ENCODE measurements at places on chromosomes 2 and 18.

DNA sequence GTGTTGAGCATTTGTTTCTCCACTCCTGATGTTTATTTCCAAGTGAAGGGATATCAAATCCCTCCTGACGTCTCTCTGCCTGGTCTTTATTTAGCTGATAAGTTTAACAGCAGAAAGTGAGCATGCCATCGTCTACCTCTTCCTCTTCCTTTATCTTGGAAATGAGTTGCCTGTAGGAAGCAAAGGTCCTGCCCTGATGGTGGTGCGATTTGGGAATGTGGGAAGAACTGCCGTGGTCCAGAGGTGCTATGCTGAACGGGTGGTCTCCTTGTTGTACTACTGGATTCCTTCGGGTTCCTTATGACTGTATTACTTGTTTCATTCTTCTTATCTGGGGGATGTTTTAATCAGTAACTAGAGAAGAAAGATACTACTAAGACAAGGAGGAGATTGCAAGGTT lies 217.5 kb downstream of the PMAIP1 start:
- no peak for DNase-seq

- DNase-seq = peak; percentile 85
Measured at GRCh38 chr2:101124643-101125366, 26.4 kb downstream of the TBC1D8 start.

DNA sequence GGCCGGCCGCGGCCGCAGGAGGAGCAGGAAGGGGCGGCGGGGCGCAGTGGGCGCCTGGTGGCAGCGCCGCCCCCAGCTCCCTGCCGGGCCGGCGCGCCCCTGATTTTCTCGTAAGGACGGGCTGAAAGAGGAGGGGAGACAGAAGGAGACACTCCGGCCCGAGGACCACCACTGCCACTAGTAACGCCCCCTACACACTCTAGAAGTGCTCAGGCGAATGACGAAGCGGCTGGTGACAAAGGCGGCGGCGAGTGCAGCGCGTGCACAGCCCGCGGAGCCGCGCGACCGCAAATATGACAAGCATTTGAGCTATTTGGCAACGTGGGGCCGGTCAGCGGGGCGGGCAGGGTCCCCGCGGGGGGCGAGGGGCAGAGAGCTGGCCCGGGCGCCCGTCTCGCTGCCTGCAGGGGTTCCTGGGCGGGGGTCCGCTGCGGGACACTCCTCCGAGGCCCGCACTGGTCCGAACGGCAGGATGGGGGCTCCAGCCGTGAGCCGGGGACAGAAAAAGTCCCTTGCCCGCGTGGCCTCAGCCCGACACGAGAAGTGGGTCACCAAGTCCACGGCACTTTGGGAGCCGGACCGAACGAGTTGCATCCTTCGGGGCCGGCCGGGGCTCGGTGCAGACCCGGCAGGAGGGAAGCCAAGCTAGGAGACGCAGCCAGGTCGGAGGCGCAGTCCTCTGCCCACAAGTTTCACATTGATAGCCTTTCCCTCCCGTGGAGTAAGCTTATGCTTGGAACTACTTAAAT lies 524 bp upstream of the SERTAD2 start:
- DNase-seq = peak; percentile 75

DNA sequence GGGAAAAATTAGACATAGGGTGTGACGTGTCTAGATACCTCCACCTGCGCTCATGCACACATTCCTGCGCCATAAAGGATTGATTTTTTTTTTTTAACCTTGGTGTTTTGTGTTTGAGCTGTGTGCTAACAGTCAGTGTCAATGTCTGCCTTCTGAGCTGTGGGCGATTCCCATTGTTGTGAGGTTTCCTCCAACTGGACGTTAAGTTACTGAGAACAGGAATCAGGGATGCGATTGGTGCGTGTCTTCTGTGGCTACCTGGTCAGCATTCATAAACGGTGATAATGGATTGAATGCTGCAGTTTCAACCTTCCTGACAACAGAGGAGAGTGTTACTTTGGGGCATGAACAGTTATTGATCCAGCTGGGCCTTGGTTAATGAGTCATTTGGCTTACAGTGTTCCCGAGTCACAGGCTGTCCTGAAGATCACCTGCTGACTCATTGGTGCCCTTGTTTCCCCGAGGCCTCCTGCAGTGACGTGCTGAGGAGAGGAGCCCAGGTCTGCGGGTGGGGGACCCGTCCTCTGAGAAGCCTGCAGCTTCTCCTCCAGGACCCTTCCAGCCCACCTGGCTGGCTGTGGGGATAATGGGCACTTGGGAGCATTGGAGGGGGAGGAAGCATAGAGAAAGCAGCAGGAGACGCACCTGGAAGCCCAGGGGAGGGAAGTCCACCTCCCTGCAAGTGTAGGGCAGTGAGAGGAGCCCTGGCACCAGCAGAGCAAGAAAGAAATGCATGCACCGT lies 25.8 kb upstream of the CABYR start:
- peak; percentile 45 for DNase-seq

DNA sequence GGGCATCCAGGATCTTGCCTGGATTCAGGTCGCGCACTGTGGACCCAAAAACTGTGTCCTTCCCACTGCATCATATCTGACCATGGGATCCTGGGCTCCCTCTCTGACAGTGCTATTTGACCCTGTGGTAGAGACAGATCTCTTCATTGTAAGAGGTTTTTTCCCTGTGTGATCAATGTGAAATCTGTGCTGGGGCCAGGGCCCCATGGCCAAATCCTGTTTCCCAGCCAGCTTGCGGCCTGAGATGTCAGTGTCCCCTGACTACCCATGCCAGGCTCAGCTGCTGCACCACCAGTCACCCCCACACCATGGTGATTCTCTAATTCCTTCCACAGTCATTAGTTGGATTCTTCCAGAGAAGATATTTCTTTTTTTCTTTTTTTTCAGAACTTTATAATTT lies 3.5 kb downstream of the PRLH start:
- no peak for DNase-seq

- DNase-seq = no peak
Measured at GRCh38 chr2:37560241-37560848, 111.1 kb downstream of the CDC42EP3 start.

DNA sequence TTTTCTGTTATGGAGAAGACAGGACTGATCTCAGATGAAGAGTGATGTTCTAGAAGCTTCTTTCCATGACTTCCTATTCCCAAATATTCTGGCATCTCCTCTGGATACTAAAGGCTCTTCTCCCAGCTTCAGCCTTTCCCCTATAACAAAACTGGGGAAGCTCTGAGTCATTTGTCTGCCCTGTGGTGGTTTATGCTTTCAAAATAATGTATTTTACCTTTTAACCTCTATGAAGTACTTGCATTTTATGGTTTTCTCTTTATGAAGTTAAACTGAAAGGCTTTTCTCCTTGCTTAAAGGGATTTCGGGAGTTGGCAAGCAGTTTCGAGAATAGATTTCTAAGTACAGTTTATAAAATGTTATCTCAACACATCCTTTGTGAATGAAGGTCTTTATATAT lies 104.4 kb downstream of the TANC1 start:
- peak; percentile 78 for DNase-seq

- no peak for DNase-seq
Measured at GRCh38 chr2:74249406-74250122, 51.1 kb downstream of the MTHFD2 start.

- no peak for DNase-seq
Measured at GRCh38 chr18:67621906-67622305, 105.4 kb upstream of the DSEL start.

GRCh38 chr2:88608184-88608583 lies 19.1 kb downstream of the EIF2AK3 start:
- no peak for DNase-seq

GRCh38 chr2:78251708-78252107 lies 729.5 kb upstream of the LRRTM4 start:
- no peak for DNase-seq

DNA sequence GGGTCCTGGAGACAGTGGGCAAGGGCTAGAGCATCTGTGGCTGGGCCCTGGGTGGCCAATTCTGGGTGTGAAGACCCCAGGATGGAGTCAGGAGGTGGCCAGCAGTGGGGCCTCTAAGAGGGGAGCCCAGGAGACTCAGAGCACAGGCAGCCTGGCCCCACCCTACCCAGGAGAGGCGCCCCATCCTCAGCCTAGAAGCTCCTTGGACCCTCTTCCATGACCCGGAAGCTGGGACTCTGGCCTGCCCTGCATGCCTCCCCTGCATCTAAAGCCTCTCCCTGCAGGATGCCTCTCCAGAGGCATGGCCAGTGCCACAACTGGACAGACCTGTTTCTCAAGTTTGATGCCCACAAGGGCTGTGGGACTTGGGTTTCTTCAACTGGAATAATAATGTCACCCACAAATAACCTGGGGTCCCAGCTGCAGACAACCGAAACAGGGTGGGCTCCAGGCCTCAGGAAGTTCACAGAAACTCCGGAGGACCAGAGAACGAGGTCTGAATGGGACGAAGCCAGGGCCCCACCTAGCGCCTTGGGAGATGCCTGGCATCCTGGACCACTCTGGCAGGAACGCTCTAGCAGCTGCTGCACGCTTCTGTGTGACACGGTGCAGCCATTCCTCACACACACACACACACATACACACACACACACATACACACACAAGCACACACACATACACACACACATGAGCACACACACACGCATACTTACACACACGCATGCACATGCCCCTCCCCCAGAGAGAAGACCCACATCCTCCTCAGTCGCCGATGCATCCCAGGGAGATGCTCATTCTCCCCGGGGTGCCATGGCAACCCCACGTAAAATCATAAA lies 16.4 kb downstream of the KCNIP3 start:
- no peak for DNase-seq

- peak; percentile 72 for DNase-seq
Measured at GRCh38 chr2:12797815-12798214, 81.1 kb downstream of the TRIB2 start.

- no peak for DNase-seq
Measured at GRCh38 chr2:212939777-212940531, 211.5 kb downstream of the IKZF2 start.

GRCh38 chr2:98093611-98094010 lies 6.6 kb downstream of the VWA3B start:
- DNase-seq = no peak

- DNase-seq = no peak
Measured at GRCh38 chr2:119174993-119175347, 16.4 kb upstream of the C1QL2 start.

DNA sequence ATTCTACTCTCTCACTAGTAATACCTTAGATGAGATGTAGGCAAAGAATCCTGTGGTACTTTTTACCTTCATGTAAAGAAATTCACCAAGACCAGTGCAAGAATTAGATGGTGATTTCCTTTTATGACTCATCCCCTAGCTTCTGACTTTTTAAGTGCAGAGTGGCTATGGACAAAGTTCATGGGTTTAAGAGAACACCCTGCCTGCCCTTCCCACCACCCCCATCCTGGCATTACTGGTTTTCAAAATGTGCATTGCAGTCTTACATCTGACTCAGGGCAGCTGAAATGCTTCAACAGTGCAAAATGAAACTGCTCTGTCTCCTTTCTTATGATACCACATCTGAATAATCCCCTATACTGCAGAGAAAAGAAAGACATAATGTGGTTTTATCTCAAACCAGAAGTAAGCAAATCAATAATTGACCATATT lies 22.6 kb downstream of the MAIP1 start:
- peak; percentile 81 for DNase-seq

- DNase-seq = no peak
Measured at GRCh38 chr2:199197448-199197847, 260.3 kb downstream of the SATB2 start.

DNA sequence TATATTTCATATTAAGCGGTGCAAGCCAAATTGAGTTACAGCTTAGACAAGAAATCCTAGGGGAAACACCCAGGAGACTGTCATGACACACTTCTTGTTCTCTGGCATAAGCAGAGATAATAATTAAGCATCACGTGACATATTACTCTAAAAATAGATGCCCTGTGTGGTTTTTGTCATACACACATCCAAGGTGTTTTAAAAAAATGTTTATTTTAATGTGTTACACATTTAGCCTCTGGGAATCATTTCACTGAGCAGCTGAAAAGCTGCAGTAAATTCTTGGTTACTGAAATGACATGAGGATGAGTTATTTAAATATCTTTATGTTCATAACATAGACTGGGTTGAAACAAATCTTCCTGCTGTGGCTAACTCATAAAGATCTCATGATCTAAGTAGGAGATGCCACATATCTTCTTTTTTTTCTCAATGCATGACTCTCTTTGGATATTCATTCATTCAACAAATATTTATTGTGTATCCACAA lies 38.0 kb upstream of the ERMN start:
- no peak for DNase-seq

GRCh38 chr18:62165583-62165982 lies 21.3 kb downstream of the PIGN start:
- DNase-seq = no peak

DNA sequence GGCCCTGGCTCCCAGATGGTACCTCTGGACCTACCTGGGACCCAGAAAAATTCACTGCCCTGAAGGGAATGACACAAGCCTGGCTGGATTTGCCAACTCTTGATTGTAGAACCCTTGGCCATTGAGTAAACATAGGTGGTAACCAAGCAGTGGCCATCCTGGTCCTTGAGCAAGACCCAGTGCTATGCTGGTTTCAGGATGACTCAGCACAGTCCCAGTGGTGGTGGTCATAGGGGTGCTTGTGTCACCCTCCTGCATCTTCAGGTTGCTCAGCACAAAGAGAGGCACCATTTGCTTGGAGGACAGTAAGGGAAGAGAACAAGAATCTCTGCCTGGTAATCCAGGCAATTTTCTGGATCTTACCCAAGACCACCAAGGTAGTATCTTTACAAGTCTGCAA lies 52.9 kb downstream of the UPP2 start:
- no peak for DNase-seq
